Dorsolateral prefrontal cortex (tissue), 122 donors: ENCODE measurements at places on chromosomes 4 and X. TPM values are rescaled to one million over a fixed set of nuclear protein-coding genes. Genes with fewer than 3 reads are reported as not detected.

DNA sequence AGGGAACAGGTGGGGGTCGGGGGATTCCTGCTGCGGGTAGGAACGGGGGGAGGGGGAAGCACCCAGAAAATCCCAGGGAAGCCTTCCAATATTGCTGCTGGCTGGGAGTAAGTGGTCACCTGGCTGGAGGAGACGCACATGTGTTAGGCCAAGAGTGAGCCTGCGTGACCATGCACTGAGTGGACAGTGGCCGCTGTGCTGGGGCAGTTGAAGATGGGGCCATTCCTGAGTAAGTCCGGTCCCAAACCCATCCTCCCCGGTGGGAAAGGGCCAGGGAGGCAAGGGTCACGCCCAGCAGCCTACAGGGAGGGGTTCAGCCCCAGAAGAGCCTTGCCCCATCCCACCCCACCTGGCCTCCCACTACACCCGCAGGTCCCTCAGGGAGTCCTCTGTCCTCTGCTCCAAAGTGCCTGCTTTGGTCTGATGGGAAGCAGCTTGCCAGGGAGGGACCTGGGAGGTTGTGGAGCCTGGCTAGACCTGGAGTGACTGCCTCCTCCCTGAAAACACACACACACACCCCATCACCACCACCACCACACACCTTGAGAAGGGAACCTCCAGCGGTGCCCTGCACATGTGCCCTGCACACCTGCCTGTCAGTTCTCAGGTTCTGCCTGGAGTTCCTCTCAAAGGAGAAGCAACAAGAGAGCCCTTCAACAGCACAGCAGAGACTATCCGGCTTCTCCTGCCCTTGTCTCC lies 6.1 kb downstream of the L1CAM start:
- DNase-seq = no peak

Gene NPY5R
- 1.9 TPM for total RNA-seq

DNA sequence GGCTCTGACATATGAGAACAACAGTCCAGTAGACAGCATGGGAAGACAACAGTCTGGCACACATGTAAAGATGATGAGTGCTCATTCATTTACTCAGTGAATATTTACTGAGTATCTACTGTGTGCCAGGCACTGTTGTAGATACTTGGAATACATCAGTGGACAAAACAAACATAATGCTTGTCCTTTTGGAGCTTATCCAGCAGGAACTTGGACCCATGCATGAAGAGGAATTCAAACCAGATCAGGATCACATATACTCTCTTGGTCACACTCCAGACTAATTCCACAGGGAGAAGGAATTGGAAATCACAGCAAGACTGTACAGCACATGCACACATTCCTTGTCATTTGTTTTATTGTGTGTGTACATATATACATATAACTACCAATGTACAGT lies 217.6 kb upstream of the TTC29 start:
- no peak for DNase-seq

Gene RBMXL3
- not detected for total RNA-seq

DNA sequence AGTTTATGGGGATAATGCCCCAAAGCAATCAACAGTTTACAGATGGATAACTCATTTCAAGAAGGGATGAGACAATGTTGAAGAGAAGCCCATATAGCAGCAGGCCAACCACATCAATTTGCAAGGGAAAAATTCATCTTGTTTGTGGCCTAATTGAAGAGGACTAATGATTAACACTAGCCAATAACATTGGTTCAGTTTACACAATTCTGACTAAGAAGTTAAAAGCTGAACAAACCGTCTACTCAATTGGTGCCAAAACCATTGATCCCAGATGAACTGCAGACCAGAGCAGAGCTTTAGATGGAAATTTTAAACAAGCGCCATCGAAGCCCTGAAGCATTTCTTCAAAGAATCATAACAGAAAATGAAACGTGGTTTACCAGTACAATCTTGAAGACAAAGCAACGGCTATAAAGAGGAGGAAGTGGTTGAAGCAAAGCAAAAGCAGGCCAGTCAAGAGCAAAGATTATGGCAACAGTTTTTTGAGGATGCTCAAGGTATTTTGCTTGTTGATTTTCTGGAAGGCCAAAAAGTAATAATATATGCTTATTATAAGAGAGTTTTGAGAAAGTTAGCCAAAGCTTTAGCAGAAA lies 20.5 kb upstream of the BLTP1 start:
- no peak for DNase-seq

GRCh38 chrX:76420237-76420636 lies 7.3 kb upstream of the MAGEE1 start:
- no peak for DNase-seq
